ENCODE measurements at places on chromosomes 1 and 21.
A peak's percentile ranks its signal among the peaks of the same experiment; 100 is the strongest.

DNA sequence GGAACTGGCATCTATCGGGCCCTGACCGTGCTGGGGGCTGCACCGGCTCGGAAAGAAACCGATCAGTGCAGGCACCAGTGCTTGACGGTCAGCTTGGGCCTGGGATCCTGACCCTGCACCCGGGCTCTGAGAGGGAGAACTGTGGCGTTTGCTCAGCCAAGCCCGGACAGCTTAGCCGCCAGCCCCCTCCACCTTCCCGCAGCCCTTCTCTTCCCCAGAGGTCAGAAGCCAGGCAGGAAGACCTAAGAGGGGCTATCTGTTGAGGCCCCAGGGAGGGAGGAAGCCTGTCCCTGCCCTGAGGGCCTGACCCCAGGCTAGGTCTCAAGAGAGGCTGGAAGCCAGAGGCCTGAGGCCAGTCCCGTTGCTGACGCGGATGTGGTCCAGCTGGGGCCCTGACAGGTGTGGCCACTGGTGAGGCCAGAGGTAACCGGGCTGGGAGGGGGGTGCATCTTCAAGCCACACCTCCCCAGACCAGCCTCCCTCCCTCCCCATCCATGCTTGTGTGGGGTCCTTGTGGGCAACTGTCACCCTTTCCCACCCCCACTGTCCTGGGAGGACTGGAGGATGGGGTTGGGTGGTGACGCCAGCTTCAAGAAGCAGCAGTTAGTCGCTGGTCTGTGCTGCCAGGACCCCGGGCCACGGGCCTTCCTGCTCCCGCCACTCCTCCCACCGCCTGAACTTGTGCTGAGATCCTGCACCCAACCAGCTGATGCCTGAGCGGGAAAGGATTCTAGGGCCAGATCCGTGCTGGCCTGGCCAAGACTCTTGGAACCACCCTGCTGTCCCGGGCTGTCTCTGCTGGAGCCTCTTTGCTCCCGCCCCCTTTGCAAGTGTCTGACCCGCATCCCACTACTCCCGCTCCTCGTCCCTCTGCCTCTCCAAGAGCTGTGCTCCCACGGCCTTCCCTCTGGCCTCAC, 2.6 kb upstream of the DVL1 start:
- no peak for DNase-seq

- DNase-seq: no peak
These were observed 112.5 kb downstream of the PGBD5 start for GRCh38 chr1:230313453-230314141.

DNA sequence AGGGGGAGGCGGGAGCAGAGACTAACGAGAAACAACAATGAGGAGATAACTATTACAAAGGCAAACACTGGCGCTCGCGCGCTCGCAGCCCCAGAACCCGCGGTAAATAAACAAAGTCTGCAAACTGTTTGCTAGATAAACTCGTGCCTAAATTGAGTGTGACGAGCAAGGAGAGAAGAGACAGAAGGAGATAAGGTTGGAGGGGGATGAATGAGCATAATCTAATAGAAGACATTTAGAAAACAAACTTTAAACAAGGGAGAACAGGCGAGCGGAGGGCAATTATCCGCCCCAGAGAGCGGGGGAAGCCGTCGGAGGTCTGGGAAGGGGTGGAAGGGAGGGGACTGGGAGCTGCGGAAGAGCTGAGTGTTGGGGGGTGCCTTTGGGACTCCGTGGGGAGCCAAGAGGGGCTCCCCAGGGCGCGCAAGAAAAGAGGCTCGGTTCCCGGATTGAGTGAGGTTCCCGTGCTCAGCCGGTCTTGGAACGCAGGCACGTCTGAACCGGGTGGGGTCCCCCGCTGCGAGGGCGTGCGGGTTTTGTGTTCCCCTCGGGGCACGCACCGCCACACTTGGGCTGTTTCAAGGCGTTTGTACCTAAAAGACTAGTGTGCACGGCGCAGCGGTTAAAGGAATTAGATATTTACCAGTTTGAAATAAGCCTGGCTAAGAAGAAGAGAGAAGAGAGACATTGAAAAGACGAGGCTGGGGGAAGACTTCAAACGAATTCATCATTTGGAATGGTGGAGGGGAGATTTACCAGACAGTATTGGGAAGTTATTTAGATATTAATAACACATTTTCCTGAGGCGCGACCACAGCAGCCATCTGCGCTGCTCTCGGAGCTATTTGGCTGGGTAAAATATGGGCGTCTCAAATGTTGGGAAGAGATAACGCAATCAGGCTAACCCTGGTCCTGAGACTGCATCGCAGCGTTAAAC, 10.6 kb downstream of the PAX7 start:
- DNase-seq: no peak

DNA sequence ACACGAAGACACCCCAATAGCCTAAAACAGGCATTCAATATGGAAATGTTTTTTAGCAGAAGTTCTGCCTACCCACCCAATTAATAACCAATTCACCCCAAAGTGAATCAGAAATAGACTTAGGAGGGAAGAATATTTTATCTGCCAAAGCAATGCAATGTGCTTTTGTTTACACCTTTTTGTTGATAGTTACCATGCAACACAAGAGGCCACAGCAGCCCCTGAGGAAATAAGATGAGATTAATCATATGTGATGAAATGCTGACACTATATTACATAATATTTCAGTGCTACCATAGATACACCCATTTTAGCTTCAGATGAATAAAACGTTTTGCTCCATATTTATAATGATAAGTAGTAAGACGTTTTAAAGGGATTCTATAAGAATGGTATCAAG, 60.9 kb upstream of the RGS2 start:
- no peak for DNase-seq

- DNase-seq: no peak
These were observed 29.9 kb downstream of the MAP10 start for GRCh38 chr1:232835166-232835565.

DNA sequence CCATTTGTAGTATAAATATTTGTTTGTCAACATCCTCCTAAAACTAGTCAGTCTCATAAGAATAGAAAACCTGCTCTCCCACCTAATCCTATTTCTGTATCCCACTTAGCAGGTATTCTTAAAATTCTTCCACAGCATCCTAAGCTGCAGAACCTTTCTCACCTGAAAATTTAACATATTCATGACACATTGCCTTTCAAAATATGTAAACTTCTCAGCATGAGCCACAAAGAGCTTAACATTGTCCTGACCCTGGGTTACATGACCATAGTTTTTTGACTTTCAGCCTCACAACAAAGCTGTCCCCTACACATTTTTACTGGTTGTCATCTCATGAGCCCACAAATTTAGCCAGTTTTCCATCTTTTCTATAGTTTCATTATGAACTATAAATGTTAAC, 712.1 kb downstream of the LTN1 start:
- DNase-seq: no peak

GRCh38 chr1:96845464-96845863, 123.9 kb downstream of the PTBP2 start:
- peak; percentile 4 for DNase-seq

- no peak for DNase-seq
These were observed 509.6 kb upstream of the USP24 start for GRCh38 chr1:55724551-55725325.

GRCh38 chr1:215111916-215112315, 29.4 kb downstream of the KCNK2 start:
- no peak for DNase-seq

DNA sequence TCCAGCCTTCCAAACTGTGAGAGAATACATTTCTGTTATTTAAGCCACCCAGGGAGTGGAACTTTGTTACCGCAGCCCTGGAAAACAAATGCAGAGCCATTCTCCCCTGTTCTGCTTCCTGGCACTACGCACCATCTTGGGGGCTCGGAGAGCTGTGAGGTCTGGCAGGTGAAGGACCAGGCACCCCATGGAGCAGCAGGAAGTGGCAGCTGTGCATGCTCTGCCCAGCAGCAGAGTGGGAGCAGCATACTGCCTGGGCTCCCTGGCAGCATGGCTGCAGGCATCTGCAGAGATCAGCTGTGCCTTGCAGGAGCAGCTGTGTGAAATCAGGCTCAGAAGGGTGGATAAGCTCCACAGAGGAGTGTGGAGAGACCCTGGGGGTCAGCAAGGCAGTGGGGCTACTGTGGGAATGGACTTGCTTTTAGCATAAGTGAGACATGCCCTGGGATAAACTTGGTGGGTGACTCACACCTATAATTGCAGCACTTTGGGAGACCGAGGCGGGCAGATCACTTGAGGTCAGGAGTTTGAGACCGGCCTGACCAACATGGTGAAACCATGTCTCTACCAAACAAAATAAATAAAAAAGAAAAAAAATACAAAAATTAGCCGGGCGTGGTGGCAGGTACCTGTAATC, 17.7 kb upstream of the ZSCAN20 start:
- DNase-seq: no peak

DNA sequence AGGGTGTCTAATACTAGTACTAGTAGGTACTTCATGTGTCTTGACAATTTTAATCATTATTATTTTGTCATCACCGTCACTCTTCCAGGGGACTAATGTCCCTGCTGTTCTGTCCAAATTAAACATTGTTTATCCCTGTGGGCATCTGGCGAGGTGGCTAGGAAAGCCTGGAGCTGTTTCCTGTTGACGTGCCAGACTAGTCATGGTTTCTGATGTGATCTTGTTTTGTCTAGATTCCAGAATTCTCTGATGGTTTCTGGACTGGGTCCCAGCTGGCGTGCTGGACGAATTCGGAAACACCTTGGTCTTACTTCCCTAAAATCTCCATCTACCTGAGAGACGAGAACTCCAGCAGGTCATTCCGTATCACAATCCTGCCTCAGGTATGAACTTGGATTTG, 66.1 kb upstream of the FAM3B start:
- DNase-seq: no peak

DNA sequence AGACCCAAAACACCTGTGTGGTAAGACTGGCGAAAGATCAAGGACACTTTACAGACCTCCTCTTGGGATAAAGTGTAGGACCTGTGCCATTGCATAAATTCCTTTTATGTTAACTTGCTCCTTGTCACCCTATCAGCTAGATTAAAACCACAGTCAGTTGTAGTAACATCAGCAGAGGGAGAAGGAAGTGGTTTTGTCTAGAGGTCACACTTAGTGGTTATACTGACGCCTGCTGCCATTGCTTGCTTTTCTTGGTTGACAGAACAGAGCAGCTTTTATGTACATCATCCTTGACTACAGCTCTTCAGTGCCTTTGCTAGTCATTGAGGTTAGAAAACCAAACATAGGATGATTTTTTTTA, 101.4 kb downstream of the PBX1 start:
- no peak for DNase-seq

DNA sequence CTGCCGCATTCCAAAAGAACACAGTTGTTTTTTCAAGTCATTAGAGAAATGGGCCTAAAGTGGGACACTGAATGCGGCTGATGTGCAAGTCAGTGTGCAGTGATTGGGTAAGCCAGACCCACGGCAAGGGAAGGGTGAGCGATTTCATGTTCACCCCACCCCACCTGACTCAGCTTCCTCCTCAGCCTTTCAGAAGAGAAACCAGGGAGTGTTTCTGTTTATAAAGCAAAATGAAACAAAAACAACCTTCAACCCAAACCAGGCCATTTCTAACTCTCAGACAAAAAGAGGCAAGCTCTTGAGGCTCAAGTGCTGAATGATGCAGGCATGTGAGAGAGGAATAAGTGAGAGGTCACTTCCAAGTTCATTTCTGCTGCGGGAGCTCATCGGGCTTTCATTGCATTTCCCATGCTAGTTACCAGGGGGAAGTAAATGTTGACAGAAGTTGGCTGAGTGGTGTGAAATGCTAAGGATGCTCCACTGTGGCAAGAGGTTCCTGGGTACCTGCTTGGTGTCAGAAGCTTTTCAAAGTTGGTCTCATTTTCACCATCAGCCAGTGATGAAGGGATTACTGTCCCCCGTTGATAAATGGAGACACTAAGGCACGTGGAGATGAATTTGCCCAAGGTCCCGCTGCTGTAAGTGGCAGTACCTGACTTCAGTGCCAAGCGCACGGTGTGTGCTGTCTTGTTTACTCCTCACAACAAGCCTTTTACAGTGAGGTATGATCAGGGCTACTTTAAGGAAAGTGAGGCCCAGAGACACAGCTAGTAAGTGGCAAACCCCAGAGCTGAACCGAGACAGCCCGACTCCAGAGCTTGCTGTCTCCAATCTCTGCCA, 29.1 kb downstream of the STPG1 start:
- peak; percentile 51 for DNase-seq

GRCh38 chr1:14926229-14926628, 227.3 kb upstream of the TMEM51 start:
- DNase-seq: no peak

- no peak for DNase-seq
These were observed 166.8 kb upstream of the KCNJ6 start for GRCh38 chr21:38082936-38083485.

DNA sequence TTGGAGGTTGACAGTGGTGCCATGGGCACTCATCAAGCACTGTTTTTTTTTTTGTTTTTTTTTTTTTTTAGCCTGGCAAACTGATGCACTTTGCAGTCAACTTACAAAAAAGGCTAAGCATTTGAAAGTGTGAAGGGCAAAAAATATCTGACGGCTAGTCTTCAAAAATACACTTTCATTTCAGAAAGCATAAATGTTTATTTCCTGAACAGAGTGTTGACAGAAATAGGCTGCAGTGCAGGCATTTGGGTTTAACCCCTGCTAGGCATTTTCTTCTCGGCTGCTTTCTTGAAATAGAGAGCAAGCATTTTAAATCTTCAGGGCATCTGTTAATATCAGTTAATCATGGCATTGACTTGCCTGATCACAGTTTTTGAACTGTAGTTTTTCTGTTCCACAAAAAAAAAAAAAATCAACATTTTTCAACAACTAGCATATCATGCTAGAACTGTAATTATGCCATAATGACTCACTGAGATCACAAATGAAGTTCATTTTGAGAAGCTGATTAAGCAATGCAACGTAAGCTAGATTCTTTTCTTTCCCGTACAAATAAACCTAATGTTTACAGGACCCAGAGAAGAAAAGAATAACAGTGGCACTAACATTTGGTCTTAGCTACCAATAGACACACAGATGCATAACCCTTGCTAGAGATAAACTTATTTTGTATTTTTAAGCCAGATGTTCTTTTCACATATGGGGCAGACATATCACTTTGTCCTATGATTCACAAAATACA, 100.4 kb upstream of the USH2A start:
- no peak for DNase-seq

GRCh38 chr1:234533975-234534876, 55.2 kb upstream of the TARBP1 start:
- no peak for DNase-seq

GRCh38 chr1:166064313-166064926, 102.4 kb downstream of the FAM78B start:
- DNase-seq: no peak

- DNase-seq: no peak
These were observed 317.2 kb downstream of the LTN1 start for GRCh38 chr21:28675331-28676041.

DNA sequence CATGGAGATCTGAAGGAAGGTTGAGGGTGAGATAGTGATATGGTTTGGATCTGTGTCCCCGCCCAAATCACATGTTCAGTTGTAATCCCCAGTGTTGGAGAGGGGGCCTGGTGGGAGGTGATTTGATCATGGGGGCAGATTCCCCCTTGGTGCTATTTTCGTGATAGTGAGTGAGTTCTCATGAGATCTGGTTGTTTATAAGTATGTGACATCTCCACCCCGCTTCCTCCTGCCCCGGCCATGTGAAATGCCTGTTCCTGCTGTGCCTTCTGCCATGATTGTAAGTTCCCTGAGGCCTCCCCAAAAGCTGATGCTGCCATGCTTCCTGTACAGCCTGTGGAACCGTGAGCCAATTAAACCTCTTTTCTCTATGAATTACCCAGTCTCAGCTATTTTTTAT, 451.9 kb upstream of the VAMP3 start:
- DNase-seq: no peak

All from stimulated activated CD4-positive, alpha-beta T cell treated with anti-CD3 and anti-CD28 coated beads, Interleukin-12 subunit alpha, Interleukin-12 subunit beta, amount 100 ng/mL, for 48 hours (primary cell).